Activated naive CD4-positive, alpha-beta T cell (primary cell): ENCODE measurements at places on chromosomes 12 and 14.

DNA sequence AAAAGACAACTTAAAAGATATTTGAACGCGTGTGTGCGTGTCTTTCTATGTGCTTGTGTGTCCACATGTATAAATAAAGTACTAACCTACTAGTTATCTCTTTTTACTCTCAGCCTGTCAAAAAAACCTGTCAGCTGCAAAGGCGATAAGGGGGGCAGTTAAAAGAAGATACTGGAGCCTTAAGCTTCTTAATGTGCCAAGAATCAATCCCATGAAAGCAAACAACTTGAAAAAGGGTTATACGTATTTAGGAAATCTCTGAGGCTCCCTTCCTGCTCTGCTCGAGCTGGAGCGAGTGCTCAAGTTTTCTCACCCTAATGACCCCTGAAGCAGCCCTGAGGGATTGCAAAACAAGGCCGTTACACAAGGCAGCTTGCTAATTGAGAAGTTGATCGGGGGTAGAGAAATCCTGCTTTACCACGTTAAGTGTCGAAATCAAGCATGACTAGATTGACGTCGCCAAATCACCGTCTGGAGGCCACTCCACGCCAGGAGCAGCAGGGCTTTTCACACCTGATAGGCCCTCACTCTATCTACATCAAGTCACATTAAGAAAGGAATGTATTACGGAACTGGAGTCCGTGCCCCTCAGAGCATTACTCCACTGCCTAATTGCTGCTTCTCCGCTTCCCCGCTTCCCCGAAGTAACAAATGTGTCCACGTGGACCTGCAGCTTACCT is 32.4 kb downstream of the LMO3 start:
- no peak for DNase-seq

DNA sequence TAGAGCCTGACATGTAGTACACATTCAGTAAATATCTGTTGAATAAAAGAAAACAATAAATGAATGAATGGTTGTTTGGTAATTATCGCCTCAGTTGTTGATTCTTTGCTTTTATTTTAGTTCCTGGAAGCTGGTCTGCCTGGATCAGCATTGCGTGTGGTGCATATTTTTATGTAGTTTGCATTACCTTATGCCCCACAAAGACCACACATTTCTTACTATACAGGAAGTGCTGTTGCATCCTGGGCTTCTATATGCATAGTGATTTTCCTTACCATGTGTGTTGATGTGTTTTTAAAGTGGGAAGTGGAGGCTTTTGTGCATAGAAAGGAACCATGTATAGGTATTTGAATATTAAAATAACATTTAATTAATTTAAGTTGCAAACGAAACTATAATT is 43.6 kb downstream of the DYRK2 start:
- no peak for DNase-seq

- DNase-seq, result no peak
Observed at GRCh38 chr12:129404556-129404955, 499.3 kb downstream of the TMEM132D start.

- DNase-seq, result no peak
Observed at GRCh38 chr12:62130402-62130801, 129.8 kb upstream of the USP15 start.

- no peak for DNase-seq
Observed at GRCh38 chr12:116929885-116930284, 19.1 kb downstream of the FBXW8 start.

- DNase-seq, result no peak
Observed at GRCh38 chr12:126784328-126784921, 1482.5 kb upstream of the TMEM132C start.

DNA sequence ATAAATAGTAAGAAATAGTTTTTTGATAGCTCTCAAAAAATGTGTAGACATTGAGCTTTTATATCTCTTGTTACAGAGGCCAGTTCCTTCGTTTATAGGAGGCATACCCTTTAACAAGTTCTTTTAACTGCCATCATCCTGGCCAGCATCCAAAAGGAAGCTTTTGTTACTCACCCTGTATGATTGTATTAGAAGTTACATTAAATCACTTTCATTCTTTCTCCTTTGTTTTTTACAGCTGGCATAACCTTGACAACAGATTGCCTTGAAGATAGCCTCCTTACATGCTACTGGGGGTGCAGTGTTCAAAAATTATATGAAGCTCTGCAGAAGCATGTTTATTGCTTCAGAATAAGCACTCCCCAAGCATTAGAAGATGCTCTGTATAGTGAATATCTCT is 20.1 kb downstream of the CGRRF1 start:
- DNase-seq, result no peak

- no peak for DNase-seq
Observed at GRCh38 chr12:107356266-107356936, 263.1 kb upstream of the CRY1 start.

- no peak for DNase-seq
Observed at GRCh38 chr14:71687166-71687831, 244.9 kb upstream of the RGS6 start.

DNA sequence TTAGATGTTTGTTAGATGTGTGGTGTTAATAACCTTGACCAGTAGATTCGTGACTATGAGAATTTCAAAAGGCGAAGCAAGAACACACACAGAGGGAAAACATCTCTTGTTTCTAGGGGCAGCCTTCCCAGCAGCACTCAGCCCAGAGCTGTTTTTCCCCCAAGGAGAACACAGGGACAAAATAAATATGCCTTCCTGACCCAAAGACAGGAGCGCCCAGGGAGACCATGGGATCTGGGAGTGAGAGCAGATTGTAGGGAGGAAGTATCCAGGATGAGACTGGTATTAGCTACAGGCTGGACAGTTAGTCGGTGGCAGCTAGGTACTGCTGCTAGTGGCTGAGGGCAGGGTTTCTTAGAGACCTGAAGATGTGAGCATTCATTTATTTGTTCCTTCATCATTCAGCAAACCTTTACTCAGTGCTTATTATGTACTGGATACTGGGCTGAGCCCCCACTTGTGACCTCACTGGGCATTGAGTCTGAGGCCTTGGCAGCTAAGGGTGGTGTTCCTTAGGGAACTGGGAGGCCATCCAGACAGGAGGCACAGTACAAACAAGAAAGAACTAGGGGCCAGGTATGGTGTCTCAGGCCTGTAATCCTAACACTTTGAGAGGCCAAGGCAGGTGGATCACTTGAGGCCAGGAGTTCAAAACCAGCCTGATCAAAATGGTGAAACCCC is 469.8 kb downstream of the ZFP36L1 start:
- DNase-seq, result no peak

- no peak for DNase-seq
Observed at GRCh38 chr14:102781063-102781462, 3.8 kb downstream of the TRAF3 start.

- DNase-seq, result no peak
Observed at GRCh38 chr12:54042970-54043853, 10.4 kb downstream of the HOXC5 start.

GRCh38 chr12:82937151-82937550 is 250.4 kb downstream of the TMTC2 start:
- DNase-seq, result no peak

DNA sequence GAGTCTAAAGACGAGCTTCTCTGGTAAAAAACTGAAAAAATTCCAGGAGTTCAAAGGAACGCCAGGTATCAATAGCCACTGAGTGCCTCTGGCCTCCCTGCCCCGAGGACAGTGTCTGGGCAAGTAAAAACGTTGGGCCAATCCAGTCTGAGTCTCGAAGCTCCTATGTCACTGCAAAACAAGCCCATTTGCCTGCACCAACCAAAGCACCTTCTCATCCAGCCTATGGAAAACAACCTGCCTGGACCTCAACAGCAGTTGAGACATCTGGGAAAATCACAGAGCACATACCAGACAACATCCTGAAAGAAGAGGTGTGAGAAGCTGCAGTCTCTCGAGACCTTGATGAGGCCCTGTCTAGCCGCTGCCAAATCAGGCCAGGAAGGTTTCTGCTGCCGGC is 56.6 kb downstream of the RNF34 start:
- no peak for DNase-seq

- no peak for DNase-seq
Observed at GRCh38 chr12:98955284-98955683, 310.2 kb downstream of the APAF1 start.

GRCh38 chr14:73718418-73719251 is 4.5 kb upstream of the PNMA1 start:
- no peak for DNase-seq

- no peak for DNase-seq
Observed at GRCh38 chr14:22978487-22978837, 3.9 kb downstream of the AJUBA start.
